ENCODE measurements at places on chromosomes 3 and 15.

DNA sequence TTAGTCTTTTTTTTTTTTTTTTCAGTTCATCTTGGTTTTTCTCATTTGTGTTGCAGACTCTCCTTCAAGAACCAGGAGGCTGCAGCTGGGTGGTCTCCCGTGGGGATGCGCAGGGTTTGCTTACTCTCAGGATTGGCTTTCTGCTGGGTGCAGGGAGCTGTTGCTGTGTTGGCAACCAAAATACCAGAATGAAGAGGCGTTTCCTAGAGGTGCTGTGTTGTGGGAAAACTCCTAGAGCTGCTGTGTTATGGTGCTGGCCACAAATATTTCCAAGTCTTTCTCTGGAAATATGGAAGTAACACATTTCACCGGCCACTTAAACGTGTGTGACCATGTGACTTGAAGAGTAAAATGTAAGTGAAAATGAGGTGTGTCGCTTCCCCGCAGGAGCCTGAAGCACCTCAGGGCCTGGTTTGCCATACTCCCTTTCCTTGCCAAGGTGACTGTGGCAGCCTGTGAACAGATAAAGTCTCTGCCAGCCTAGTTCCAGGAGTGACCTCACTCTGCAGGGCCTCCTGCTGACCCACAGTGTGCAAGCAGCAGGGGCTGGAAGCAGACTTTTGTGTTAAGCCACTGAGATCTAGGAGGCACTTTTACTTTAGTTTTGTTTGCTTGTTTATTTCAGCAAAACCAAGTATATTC is 258.9 kb downstream of the ADAMTS17 start:
- DNase-seq = no peak

DNA sequence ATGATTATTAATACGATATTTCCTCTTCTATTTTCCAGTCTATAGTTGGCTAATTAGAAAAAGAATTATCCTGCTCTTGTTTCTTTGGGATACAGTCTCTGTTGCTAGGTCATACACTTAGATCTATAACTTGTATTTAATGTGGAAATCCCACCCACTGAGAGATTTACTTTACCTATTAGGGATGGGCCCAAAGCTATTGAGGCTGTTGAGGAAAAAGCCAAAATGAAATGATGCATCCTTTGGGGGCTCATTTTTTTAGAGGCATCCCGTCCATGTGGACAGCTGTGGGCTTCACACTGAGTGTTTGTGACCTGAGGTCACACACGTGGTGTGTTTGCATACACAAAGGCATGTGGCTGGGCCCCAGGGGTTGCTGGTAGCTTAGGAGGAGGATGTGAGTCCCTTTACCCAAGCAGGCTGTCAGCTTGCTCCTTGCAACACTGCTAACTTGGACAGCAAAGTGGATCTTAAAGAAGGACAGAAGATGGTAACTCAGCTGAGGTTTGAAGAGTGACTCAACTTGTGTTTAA is 477.4 kb downstream of the AGBL1 start:
- DNase-seq = no peak

GRCh38 chr3:111662907-111663306 is 67.8 kb upstream of the ZBED2 start:
- no peak for DNase-seq

GRCh38 chr15:74710319-74711094 is 14.7 kb upstream of the EDC3 start:
- no peak for DNase-seq

DNA sequence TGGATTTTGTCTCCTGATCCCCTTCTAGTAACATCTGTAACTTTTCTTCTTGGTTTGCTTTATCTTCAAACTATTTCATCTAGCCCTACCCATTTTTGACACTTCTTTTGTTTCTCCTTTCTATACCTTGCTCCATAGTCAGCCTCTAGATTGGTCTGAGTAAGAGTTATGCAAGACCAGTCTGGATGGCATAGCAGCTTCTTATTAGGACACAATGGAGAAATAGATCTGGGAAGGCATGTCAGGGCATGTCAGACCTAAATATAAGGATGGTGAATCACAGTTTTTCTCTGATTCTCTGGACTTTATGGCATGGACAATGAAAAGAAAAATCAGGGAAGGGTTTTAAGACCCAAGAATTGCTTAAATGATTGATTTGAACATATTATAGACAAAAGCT is 452.5 kb downstream of the RAP2B start:
- no peak for DNase-seq

GRCh38 chr15:32886459-32886858 is 168.7 kb downstream of the GREM1 start:
- no peak for DNase-seq

GRCh38 chr3:137106612-137107240 is 148.9 kb downstream of the IL20RB start:
- DNase-seq = no peak

DNA sequence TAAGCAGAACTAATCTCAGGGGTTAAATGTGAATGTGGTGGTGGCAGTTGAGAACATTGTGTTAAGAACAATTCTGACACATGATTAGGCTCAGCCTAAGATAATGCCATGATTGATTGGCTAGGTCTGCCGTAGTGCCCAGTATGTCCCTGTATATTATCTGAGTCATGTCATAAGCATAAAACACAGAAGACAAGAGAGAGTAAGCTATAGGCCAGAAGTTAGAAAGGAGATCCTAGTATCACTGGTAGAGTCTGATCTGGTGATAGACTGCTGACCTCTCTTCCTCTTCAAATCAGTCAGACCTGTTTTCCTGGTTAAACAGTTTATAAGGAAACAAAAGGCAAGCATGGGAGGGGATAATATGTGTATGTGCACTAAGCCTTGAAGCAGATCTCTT is 30.1 kb upstream of the ATP8B4 start:
- DNase-seq = no peak

GRCh38 chr3:112117841-112118571 is 15.0 kb downstream of the GCSAM start:
- no peak for DNase-seq

DNA sequence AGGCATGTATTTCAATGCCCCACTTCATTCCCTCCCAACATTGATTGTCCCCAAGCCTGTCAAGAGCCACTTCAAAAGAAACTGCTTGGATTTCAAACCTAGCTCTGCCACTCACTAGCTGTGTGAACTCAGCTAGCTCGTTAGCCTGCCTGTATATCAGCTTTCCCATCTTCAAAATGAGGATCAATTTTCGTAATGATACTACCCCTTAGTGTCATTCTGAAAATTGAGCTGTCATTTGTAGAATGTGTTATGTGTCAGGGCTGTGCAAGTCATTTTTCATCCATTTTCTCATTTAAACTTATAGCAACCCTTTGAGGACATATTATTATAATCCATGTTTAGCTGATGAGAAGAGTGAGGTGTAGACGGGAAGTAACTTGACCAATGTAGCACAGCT is 88.6 kb downstream of the TRIM42 start:
- no peak for DNase-seq

- DNase-seq = no peak
Observed at GRCh38 chr3:129934234-129935123, 40.0 kb upstream of the TRH start.

- DNase-seq = no peak
Observed at GRCh38 chr15:76235186-76235826, 76.0 kb downstream of the ETFA start.

GRCh38 chr15:42608110-42608531 is 32.7 kb downstream of the STARD9 start:
- peak; percentile 7 for DNase-seq

DNA sequence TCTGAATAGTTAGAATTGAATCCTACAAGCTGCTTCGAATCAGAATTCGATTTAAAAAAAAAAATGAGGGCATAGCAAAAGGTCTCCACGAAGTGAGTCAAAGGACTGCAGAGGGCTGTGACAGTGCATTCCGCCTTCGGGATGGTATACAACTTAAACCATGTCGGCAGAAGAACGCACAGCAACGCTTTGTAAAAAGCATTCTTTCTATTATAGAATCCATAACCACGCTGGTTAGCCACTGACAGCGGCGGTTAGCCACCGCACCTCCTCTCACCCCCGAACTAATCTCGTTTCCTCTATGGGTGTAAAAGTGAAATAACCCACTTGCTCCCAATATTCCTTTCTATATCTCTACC is 664 bp upstream of the PIK3CA start:
- DNase-seq = peak; percentile 69

Data from effector memory CD4-positive, alpha-beta T cell (primary cell).